Activated T-helper 1 cell treated with Interleukin-2 at 50 U/mL for 16 hours (primary cell): ENCODE measurements at places on chromosomes 3 and 15.

- DNase-seq, result no peak
Observed at GRCh38 chr3:18008706-18009368, 266.4 kb upstream of the TBC1D5 start.

DNA sequence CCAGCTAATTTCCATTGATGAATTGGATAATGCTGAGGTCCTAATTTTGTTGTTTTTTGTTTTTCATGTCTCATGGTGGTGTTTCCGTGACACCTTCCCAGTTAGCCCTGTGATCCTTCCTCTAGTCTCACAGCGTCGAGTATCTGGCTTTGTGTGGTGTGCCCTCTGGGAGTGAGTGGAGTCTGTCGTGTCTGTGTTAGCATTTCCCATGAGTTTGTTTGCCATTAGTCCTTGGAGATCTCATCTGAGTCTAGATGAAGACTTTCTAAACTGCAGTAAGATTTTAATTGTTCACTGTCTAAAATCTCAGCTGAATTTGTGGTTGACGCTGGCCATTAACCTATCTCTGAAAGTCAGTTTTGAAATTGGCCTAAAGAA lies 224.2 kb downstream of the ITPR1 start:
- no peak for DNase-seq

GRCh38 chr15:45810201-45810600 lies 175.4 kb downstream of the SQOR start:
- no peak for DNase-seq

DNA sequence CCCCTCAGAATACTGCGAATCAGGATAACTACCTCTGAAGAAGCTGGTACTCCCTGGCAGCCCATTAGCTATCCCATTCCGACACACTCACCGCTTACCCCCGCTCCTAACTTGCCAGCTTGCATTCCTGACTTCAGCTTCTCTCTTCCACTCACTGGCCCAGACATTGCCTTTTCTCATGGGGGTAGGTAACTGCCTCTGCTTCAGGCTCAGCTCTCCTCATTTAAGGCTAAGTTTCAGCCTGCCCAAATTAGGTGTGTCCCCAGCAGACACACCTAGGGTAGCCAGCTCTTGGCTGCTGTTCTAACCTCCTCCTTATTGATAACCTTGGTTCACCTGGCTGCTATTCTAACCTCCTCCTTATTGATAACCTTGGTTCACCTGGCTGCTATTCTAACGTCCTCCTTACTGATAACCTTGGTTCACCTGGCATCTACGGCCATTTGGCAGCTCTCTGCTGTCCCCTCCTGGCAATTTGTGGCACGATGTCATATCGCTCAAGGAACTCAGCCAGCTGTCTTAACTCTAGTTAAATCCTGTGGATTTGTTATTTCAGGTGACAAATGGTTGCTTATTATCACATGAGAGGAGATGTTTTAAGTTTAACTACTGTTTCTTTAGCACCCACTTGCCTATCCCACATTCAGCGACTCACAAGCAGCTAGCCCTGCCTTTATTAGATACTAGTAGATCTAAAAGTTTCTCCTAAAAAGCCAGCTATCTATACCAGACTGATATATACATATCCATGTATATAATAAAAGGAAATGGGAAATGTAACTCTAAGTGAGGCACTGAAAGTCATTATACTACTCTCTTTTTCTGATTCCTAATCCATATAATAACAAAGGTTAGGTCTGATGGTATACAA lies 106.5 kb upstream of the ACP3 start:
- no peak for DNase-seq

DNA sequence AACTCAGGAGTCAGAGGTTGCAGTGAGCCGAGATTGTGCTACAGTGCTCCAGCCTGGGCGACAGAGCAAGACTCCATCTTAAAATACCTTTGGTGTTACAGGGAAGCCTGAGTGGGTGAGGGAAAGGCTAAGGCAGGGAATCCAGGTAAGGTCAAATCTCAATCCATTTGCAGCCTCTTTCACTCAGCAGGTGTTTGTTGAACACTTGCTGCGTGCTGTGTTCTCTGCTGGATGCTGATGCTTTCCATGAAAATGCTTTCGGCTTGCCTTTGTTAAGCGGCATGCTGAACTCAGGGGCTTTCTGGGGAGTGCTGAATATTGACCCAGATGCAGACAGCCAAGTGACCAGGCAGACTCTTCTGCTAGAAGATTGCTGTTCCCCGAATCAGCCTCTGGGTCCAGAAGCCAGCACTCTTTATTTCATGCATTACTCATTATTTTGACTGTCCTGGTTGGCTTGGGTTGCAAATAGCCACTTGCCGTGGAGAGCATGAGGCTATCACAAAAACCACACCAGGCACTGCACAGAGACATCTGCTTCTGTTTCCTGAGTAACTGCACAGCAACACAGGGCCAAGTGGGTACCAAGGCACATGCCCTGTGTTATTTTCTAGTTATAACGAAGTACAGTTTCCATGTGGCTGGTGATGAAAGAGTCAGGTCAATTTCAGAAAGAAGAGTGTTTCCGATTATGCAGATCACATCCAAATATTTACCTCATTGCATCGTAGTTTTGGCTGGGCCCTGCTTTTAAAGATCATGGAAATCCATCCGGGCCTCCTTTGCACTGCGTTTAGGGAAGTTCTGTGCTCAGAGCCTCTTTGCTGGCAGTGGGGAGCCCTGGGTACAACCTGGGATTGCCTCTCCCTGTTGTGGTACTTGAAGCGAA lies 88.6 kb downstream of the THSD4 start:
- DNase-seq, result no peak

GRCh38 chr3:94269763-94270162 lies 206.9 kb downstream of the NSUN3 start:
- no peak for DNase-seq

- DNase-seq, result no peak
Observed at GRCh38 chr3:42175386-42176240, 84.5 kb downstream of the TRAK1 start.

- DNase-seq, result no peak
Observed at GRCh38 chr15:99662903-99663302, 70.3 kb downstream of the LYSMD4 start.

DNA sequence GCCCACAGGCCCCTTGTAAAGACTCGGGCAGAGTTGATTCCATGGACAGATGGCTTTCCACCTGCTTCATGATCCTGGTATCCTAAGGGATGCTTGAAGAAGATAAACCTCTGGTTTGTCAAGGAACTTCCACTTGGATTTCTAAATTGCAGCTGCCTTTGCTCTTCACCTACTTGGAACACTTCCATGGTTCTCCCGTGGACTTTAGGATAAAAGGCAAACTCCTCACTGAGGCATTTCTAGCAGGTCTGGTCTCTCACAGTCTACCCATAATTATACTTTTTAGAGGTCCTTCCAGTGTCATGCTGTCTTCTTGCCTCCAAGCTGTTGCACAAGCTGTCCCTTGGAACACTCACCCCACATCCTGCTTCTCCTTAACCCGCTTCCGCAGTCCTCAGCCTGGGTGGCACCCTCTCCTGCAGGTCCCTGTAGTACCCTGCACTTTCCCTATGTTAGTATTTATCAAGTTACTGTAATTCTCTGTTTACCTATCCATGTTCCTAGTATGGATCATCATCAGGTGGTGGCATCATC lies 12.7 kb downstream of the TLNRD1 start:
- DNase-seq, result no peak

DNA sequence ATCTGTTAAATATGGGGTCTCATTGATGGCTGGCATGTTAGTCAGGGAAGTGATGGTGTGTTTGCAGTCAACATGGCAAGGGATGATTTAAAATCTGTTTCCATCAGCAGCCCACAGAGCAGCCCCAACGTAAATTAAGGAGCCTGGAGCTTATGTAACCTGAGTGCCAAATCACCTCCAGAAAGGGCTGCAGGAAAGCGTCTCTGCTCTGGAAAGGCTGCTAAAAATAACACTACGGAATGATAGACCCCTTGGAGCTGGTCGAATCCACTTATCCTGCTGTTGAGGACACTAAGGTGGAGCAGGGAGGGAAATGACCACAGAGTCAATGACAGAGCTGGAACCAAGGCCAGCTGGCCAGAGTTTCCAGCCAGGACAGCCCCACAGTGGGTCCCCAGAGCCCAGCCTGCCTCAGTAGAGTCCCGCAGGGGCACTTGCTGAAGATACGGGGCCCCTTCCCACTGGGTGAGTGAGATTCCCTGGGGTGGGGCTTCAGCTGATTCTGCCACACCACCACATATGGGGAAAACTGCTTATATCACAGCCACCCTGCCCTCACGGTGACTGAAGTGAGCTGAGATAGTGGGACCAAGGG lies 63.5 kb downstream of the EPHB1 start:
- DNase-seq, result no peak

GRCh38 chr3:15926871-15927270 lies 129.1 kb upstream of the ANKRD28 start:
- DNase-seq, result no peak
